ENCODE measurements at places on chromosomes 7 and 10.

GRCh38 chr10:115209133-115209532 is 116.0 kb downstream of the ATRNL1 start:
- DNase-seq: no peak

- no peak for DNase-seq
Observed at GRCh38 chr10:35598379-35598778, 6.8 kb upstream of the GJD4 start.

DNA sequence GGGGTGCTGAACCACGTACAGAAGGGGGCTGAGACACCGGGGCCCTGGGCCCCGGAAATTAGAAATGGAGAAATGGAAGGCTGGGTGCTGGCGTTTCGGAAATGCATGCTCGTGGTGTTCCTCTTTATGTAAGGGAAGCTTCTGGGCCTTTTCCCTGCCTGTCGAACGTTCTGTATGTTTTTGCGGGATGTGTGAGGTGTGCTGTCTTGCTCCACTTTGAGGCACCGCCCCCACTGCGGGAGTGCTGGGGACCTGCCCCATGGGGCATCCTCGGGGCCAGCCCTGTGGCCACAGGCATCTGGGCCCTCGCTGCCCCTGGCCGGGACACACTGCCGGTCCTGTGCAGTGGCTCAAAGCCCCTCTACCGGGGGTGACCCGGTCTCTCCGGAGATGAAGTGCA is 1.7 kb upstream of the VENTX start:
- no peak for DNase-seq

GRCh38 chr7:30980194-30980593 is 16.4 kb downstream of the GHRHR start:
- no peak for DNase-seq

DNA sequence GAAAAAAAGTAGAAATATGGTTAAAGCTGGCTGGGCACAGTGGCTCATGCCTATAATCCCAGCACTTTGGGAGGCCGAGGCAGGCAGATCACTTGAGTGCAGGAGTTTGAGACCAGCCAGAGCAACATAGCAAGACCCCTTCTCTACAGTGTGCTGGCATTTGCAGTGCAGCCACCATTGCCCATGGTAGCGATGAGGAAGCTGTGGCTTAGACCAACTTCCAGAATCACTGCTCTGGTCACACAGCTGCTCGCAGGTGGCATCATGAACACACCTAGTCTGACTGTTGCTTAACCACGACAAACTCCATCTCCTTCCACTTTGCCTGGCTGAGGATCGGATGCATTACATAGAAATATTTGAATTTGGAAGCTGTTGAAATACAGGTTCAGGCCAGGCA is 137.1 kb downstream of the CUX1 start:
- DNase-seq: no peak

DNA sequence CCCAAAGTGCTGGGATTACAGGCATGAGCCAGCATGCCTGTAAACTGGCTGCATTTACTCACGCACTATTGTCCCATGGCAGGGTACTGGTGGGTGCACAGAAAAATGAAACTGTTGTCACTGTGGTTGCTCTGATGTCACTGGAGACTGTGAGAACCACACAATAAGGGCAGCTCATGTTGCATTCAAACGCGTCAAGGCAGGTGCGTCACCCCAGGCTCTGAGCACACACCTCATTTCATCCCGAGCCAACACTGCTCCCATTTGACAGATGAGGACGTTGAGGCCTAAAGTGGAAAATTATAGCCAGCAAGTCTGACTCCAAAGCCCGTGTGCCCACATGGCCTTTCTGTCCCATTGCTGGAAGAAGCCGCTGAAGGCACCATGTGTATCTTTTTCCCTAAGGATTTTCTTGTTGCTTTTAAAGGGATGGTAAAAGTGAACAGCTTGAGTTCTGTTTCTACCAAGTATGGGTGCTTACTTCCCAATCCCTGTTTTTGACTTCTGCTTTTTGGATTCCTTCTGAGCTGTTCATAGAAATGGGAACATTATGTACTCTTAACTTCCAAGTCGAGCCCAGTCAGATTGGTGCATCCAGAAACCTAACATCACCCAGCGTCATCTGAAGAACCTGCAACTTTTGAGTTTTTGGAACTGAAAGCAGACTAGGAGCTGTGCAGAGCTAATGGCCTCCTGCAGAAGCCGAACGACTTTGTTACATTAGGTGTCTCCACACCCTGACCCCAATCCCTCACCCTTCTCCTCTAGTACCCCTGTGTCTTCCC is 60.1 kb upstream of the CARD11 start:
- DNase-seq: no peak

DNA sequence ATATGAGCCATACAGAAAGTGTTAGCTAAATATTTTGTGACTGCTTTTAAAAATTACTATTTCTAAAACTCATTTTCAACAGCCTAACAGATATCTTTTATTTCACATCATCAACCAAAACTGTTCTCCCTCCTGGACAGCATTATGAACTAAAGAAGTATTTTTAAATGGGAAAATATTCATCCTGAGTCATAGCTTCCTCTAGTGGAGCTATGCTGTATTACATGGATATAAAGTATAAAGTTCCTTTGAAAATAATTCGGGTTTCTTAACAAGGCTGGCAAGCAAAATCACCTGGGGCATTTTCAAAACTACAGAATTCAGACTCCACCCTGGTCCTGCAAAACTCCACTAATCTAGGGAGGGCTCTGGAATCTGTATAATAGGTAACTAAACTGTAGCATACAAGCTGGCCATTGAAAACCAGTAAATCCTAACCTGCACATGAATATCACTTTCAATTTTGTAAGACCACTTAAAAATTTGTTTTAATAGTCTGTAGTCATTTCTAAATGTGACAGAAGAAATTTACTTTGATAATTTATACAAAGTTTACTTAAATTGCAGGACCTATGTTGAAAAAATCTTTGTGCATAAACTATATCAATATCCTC is 53.5 kb downstream of the SCIN start:
- DNase-seq: no peak

DNA sequence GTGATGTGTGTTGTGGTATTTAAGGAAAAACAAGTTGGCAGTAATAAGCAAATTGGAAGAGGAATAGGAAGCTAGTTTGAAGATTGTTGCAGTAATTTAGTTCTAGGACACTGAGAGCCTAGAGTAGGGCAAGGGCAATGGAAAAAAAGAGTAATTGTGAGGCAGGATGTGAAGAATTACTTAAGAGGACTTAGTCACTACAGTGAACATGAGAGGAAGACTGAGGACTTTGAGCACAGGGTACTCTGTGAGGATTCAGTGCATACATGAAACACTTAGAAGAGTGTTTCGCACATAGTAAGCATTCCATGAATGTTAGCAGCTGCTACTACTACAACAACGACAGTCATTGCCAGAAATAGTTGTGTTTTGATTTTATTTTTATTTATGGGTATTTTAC is 30.9 kb upstream of the DKK1 start:
- DNase-seq: no peak

- no peak for DNase-seq
Observed at GRCh38 chr7:8629504-8629903, 196.1 kb downstream of the NXPH1 start.

DNA sequence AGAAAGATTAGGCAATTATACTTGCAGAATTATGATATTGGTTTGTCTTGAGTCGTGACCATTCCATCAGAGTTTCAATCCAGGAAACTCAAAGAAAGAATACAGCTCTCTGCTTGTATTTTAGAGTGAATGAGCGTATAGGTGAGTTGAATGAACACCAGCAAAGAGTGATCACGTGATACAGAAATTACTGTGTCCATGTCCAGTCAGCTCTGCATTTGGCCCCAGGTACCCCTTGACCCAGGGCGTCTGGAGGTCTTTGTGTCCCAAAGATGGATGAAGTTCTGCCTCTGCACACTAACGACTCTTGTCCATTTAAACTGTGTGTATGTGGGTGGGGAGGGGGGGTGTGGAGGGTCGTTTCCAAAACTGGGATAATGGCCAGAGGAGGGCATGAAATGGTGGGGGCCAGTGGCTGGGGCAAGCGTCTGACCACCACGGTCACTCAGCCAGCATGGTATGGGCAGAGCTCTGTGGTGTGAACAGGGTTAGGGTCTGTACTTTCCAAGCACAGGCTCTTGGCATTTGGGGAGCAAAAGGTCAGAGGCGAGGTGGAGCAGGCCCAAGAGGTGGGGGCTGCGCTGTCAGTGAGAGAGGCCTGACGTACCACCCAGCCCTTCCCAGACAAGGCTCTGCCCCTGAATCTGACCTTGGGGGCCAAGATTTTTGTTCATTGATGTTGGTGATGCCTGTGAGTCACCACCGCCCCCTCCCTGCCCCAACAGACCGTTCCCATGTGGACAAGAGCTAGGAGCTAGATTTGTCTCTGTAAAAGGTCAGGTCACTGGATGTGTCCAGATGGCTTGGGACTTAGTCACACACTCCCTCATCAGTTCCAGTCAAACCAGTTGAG is 1.4 kb downstream of the PTPRE start:
- peak; percentile 55 for DNase-seq

DNA sequence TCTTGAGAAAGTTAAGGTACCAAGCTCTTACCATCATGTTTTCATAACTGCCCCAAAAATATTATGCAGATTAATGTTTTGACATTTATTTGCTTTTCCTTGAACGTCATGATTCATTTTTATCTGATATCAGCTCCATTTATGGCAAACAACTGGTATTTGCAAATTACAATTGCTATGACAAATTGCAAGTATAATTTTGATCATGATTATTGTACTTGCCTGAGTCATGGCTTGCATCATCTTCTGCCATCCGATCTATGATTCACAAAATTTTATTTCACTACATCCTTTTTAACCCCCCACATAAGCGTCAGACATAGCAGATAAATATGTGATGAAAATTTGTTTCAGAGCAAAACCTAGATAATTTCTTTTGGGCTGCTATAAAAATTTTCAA is 155.0 kb downstream of the STK31 start:
- DNase-seq: no peak

DNA sequence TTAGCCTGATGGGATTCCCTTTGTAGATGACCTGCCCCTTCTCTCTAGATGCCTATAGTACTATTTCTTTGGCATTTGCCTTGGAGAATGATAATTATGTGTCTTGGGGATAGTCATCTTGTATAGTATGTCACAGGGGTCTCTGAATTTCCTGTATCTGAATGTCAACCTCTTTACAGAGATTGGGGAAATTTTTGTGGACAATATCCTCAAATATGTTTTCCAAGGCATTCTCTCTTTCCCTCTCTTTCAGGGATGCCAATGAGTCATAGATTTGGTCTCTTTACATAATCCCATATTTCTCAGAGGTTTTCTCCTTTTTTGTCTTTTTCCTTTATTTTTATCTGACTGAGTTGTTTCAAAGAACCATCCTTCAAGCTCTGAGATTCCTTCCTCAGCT is 99.4 kb downstream of the CTNNA3 start:
- DNase-seq: no peak

DNA sequence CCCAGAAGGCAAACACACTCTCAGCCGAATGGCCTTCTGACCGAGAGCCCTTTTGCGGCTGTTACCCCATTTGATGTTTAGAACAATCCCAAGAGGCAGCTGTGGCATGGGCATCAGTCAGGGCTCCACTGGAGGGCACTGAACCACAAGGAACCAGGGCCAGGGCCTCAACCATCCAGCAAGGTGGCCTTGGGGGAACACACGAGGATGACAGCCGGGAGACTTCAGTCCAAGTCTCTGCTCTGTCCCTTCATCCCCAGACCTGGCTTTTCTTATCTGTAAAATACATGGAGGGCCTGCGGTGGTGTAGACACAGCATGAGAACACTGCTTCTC is 63.6 kb upstream of the INSIG1 start:
- DNase-seq: no peak

DNA sequence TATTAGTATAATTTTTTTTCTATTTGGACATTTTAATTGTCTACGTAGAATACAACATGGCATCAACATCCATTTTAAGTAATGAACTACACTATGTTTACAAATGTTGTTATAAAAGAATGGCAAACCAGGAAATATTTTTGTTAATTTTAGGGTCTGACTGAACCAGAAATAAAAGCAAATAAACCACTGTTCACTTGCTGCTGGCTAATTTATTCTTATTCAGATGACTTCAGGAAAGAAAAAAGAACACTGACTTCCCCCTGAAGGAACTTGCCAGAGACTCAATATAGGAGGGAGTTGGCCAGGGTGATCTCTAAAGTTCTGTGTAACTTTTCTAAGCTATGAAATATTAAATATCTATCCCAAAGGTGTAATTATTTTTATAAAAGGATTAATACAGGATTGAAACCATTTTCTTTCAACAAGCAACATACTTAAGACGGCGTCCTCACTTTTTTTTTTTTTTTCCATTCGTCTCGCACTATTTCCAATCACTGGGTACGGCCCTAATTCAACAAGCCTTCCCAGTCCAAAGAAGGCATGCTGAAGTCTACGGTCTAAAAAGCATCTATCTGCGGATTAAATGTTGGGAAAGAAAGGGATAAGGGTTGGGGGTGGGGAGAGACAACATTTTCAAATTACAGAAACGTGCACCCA is 1.2 kb downstream of the USP6NL start:
- DNase-seq: no peak

- DNase-seq: no peak
Observed at GRCh38 chr7:118151671-118152070, 32.3 kb upstream of the LSM8 start.

- DNase-seq: no peak
Observed at GRCh38 chr7:26398756-26399509, 107.3 kb downstream of the SNX10 start.

DNA sequence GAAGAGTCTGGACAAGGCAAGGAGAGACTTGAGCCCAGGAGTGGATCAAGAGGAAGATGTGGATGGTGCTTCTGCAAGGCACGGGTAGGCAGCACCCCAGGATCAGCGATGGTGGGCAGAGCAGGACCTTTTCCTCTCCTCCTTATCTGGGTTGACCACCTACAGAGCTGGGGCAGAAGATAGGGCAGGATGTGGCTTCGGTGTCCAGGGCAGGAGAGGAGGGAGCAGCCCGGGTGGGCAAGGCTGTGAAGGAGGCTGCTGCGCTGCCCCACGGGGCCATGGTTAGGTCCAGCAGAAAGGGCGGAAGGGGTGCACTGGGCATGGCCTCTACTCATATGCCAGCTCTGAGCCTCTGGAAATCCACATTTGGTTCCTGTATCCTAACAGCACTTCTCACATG is 20.0 kb upstream of the PARP12 start:
- no peak for DNase-seq

DNA sequence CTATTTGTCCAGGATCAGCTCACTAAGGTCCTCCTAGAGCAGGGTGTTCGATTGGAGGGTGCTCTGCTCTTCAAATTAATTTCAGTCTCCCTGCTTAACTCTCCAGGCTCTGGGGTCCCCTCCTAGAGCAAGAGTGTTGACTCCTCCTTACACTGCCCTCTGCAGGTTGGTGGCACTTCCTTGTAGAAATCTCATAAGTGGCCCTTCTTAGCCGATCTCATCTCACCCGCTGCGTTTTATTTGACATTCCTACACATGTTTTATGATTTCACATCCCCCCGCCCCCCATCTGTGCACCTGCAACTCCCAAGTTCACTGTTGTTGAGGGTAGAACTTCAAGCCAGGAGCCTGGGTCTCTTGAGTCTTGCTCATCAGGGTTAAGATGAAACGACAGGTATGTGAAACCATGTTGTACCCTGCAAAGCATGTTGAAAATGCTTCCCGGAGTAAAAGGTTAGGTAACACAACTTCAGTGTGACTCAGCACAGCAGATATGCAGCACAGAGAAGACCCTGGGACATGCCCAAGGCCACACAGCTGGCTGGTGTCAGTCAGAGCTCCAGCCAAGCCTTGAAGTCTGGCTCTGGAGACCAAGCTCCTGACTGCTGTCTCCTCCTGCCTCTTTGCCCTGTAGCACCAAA is 171.2 kb downstream of the PRKAG2 start:
- DNase-seq: peak; percentile 66

Measured in SJSA1 (cell line).